ENCODE measurements at places on chromosomes 7 and 10.

- DNase-seq: no peak
These were observed 53.5 kb upstream of the WAC start for GRCh38 chr10:28479425-28479865.

GRCh38 chr10:77873536-77874380 is 52.8 kb downstream of the DLG5 start:
- no peak for DNase-seq

GRCh38 chr10:99981581-99982199 is 28.1 kb downstream of the DNMBP start:
- no peak for DNase-seq

- no peak for DNase-seq
These were observed 1.2 kb downstream of the GATA3 start for GRCh38 chr10:8055420-8056349.

DNA sequence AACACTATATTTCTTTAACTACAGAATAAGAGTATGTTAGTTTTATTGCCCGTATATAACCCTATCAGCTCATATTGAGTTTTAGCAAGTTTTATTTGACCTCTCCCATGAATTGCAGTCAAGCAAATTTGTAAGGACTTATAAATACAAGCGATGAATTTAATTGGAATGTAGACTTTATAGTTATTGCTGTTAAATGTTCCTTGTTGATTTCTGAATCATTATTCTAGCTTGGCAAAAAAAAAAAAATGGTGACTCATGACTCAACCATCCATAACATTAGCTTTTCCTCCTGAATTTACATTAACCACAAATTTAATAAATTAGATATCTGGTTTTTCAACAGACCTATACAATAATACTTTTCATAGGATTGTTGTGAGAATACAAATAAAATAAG is 334.0 kb upstream of the LRRTM3 start:
- DNase-seq: no peak

DNA sequence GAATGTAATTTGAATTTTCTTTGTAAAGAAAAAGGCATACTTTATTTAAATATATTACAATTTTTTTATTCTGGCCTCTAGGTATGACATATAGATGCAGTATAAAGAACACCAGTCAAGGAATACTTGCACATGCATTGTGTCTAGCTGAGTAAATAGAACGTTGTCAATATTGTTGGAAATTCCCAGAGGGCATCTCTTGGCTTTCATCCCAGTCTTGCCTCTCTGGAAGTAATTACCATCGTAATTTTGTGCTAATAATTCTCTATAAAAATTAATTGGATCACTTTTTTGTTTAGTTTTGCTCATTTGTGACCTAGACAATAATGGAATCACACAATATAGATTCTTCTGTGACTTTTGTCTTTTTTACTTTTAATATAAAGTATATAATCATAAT is 1052.3 kb upstream of the CELF2 start:
- DNase-seq: no peak

GRCh38 chr10:118273662-118274061 is 68.5 kb downstream of the FAM204A start:
- DNase-seq: no peak

GRCh38 chr10:59873896-59874295 is 32.5 kb downstream of the CCDC6 start:
- DNase-seq: no peak

GRCh38 chr7:151395036-151395367 is 14.8 kb downstream of the WDR86 start:
- no peak for DNase-seq

- no peak for DNase-seq
These were observed 48.4 kb downstream of the MPP7 start for GRCh38 chr10:28254290-28254985.

GRCh38 chr10:34650156-34650555 is 164.9 kb downstream of the PARD3 start:
- no peak for DNase-seq

GRCh38 chr7:149440222-149440621 is 20.6 kb downstream of the ZNF777 start:
- DNase-seq: no peak

GRCh38 chr7:20504060-20504459 is 111.4 kb upstream of the ABCB5 start:
- no peak for DNase-seq

GRCh38 chr10:132943058-132943790 is 854 bp upstream of the CFAP46 start:
- DNase-seq: no peak

GRCh38 chr7:102454468-102454867 is 10.2 kb downstream of the ALKBH4 start:
- DNase-seq: no peak

DNA sequence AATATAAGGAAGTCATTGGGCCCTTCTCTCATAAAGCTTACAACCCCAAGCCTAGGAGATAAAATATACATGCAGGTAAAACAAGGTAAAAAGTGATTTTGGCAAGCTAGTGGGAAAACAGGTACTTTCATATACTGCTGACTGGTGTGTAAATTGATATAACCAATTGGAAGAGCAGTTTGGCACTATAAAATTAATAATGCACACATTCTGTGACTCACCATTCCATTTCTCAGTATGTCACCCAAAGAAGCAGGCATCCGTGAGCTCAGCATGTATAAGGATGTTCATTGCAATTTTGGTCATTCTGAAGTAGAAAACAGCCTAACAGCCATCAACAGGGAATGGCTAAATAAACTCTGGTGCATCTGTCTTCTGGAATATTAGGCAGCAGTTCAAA is 2.9 kb downstream of the MACROH2A2 start:
- no peak for DNase-seq

DNA sequence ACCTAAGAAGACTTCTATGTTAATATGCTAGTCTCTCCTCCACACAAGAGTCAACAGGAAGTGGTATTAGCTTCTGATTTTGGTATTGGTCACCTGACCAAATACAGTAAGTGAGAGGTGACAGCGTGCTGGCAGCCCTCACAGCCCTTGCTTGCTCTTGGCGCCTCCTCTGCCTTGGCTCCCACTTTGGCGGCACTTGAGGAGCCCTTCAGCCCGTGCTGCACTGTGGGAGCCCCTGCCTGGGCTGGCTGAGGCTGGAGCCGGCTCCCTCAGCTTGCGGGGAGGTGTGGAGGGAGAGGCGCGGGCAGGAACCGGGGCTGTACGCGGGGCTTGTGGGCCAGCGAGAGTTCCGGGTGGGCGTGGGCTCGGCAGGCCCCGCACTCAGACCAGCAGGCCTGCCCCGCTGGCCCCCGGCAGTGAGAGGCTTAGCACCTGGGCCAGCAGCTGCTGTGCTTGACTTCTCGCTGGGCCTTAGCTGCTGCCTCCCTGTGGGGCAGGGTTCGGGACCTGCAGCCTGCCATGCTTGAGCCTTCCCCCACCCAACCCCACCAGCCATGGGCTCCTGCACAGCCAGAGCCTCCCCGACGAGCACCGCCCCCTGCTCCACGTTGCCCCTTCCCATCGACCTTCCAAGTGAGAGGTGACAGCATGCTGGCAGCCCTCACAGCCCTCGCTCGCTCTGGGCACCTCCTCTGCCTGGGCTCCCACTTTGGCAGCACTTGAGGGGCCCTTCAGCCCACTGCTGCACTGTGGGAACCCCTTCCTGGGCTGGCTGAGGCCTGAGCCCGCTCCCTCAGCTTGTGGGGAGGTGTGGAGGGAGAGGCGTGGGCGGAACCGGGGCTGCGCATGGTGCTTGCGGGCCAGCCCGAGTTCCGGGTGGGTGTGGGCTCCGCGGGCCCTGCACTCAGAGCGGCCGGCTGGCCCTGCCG is 4.2 kb upstream of the ACSL5 start:
- DNase-seq: no peak

DNA sequence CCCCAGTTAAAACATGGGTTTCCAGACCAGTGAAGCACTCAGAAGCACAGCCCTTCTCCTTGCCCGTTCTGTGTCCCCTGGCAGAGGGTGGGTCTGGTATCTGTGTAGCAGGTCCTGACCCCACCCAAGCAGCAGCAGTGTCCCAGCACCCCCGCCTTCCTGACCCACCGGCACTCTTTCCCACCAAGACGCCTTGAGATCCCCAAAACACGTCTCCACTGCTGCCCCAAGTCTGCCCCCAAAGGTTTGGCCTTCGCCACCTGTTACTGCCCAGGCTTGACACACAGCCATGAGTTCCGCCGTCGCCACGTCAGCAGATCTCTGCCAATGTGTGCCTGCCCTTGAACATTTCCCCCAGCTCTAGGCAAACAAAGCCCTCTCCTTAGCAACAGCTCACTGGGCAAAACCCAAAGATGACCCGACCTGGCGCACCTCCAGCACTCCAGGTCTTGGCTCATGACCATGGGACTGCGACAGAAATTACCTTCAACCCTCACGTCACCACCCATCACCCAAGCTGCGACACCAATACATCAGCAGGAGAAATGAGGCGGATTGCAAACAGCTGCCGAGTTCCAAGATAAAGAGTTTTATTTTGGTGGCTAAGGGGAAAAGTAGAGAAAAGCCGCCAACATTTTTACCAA is 75.6 kb downstream of the CTBP2 start:
- no peak for DNase-seq

DNA sequence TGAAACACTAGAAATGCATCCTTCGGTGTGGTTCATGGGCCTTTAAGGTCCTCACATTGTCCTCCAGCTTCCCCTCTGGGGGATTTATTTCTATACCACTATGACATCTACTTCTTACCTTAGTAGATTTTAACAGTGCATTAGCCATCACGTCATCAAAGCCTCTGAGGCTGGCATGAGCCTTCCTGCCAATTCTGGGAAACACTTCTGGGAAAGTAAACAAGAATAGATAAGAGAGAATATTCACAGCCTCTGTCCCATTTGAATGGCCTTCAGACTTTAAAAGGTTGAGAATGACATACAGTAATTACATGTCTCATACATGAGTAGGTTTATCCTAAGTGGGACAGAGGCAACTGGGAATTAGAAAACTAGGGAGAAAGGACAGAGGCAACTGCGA is 89.7 kb downstream of the AMPH start:
- no peak for DNase-seq

DNA sequence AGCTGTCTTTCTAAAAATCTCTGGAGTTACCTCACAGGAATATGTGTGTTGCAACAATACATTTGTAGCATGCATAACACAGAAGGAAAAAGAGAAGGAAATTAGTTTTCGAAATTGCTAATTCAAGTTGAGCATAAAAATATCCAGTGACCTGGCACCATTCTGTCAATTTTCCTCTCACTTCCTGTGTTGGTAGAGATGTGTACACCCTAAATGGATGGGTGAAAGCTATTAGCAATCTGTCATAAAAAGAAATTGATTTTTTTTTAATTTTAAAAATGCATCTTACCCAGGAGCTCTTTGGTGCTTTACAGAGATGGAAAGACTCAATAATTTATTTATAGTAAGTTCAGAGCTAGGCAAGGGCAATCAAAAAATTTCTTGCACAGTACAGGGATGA is 333.3 kb upstream of the TMEM229A start:
- no peak for DNase-seq

DNA sequence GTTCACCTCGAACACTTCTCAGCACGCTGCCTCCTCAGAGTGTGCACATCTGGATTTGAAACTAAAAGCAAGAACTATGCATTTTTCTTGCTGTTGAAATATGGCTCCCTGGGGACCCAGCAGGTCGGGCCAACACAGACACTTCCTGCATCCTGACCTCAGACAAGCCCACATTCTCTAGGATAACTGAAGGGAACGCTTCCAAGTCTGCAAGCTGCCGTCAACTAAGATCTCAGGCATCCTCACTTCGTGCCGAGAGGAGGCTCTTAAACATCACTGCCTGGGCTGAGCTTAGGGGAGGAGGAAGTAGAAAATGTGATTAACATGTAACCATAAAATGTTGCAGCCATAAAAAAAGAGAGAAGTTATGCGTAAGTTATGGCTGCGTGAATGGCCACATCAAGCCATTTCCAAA is 65.5 kb downstream of the PYROXD2 start:
- DNase-seq: no peak

DNA sequence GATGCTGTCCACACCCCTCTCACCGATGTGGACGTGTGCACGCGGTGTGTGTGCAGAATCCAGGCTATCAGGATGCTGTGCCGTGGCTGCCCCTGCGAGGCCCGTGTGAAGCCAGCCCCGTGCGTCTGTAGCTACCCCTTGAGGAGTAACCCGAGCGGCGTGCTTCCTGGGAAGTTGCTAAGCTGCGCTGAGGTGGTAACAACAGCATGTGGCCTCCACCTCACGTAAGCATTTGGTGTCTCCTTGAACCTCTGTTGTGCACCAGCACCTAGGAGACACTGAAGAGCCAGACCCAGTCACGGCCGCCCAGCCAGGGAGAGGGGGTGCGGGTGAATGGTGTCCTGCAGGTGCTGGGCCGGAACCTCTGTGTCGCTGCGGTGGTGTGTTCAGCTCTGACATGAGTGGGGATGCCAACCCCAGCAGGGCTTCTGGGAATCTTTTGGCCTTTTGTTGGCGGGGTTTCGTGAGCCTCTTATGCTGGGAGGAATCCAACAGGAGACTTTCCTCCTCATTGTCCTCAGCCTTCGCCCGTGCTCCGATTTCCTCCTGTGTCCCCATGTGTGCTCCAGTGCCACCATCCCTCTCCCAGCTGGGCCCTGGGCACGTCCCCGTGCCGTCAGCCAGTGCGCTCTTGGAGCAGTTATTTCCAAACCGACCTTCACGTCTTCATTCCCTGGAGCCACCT is 60.4 kb downstream of the DNAJB6 start:
- DNase-seq: no peak

DNA sequence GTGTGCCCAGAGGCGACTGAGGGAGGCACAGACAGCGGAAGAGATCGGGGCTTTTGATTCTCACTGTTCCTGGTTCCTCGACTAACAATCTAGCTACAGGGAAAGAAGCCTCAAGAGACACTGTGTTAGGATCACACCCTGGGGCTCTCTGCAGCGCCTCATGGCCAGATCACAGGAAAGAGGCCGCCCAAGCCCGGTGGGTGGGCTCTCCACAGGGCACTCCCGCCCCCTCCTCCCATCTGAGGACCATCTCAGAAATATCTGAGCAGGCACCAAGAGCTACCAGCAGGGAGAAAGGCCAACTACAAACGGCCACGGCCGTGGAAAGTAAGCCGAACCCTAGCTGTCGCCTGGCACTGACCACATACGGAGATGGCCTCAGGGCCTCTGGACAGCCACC is 224.2 kb downstream of the MLLT10 start:
- DNase-seq: no peak

GRCh38 chr7:154931906-154932305 is 71.0 kb downstream of the PAXIP1 start:
- DNase-seq: no peak

GRCh38 chr10:68212721-68213352 is 19.1 kb downstream of the ATOH7 start:
- no peak for DNase-seq

GRCh38 chr10:95789902-95790301 is 33.9 kb downstream of the ENTPD1 start:
- no peak for DNase-seq

Data from NCI-H1417 treated with DMSO at 0.1 percent for 48 hours (cell line).